ENCODE measurements at places on chromosomes 12 and 14. TPM values are rescaled to one million over a fixed set of nuclear protein-coding genes. Genes with fewer than 3 reads are reported as not detected.

Gene SIX1
- total RNA-seq, result 0.09 TPM

Gene DPPA3
- not detected for total RNA-seq

GRCh38 chr12:68792952-68793351 is 15.0 kb upstream of the MDM2 start:
- H3K4me1 ChIP-seq, result no peaks in the 10 kb centered on the region
- no peaks in the 10 kb centered on the region for H3K36me3 ChIP-seq
- no peak overlapping the region for H3K4me3 ChIP-seq
- DNase-seq, result no peak
- H3K27ac ChIP-seq, result no peak overlapping the region

DNA sequence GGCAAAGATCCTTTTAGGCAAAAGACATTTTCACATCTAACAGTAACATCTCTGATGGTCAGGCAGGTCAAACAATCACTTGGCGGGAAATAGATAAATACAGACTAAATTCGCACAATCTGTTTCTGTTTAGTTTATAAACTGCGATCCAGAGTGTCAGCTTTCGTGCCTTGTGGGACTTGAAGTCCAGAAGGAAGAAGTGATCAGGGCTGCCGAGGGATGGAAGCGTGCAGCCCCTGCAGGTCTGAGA is 245 bp upstream of the BRMS1L start:
- peak overlapping the region; percentile 57 for H3K4me3 ChIP-seq
- peak overlapping the region; percentile 99 for H3K27ac ChIP-seq
- no peaks in the 10 kb centered on the region for H3K27me3 ChIP-seq
- H3K4me1 ChIP-seq, result peaks cover 5% of the 10 kb centered on the region
- DNase-seq, result no peak

DNA sequence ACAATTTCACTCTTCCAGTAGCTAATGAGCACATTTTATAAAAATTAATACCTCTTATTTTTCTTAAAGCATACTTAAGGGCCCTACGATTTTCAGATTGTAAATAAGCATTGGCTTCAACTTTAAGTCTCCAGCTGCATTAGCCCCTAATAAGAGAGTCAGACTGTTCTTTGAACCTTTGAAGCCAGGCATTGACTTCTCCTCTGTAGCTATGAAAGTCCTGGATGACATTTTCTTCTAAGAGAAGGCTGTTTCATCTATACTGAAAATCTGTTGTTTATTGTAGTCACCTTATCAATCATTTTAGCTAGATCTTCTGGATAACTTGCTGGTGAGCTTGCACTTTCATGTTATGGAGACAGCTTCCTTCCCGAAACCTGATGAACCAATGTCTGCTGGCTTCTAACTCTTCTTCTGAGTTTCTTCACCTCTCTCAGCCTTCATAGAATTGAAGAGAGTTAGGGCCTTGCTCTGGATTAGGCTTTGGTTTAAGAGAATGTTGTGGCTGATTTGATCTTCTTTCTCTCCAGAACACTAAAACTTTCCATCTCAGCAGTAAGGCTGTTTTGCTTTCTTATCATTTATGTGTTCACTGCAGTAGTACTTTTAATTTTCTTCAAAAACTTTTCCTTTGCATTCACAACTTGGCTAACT is 377.1 kb upstream of the RGS6 start:
- H3K4me3 ChIP-seq, result no peak overlapping the region
- no peaks in the 10 kb centered on the region for H3K27me3 ChIP-seq
- DNase-seq, result no peak
- H3K36me3 ChIP-seq, result no peaks in the 10 kb centered on the region

DNA sequence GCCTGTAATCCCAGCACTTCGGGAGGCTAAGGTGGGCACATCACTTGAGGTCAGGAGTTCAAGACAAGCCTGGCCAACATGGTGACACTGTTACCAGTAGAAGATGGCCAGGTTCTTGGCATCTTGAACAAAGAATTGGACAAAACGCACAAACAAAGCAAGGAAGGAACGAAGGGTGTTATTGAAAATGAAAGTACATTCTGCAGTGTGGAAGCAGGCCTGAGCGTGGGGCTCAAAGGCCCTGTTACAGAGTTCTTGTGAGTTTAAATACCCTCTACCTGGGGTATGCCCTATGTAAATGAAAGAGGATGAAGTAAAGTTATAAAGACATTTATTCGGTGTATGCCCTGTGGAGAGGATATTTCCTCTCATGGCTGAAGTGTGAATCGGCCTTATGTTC is 20.8 kb upstream of the CDK17 start:
- H3K27ac ChIP-seq, result no peak overlapping the region
- no peaks in the 10 kb centered on the region for H3K27me3 ChIP-seq

- H3K27me3 ChIP-seq, result no peaks in the 10 kb centered on the region
- H3K27ac ChIP-seq, result no peak overlapping the region
- no peak for DNase-seq
- no peaks in the 10 kb centered on the region for H3K36me3 ChIP-seq
Observed at GRCh38 chr14:53278602-53279506, 125.7 kb upstream of the DDHD1 start.

- DNase-seq, result no peak
- H3K27ac ChIP-seq, result no peak overlapping the region
- H3K4me1 ChIP-seq, result no peaks in the 10 kb centered on the region
- H3K27me3 ChIP-seq, result no peaks in the 10 kb centered on the region
- H3K4me3 ChIP-seq, result no peak overlapping the region
- no peaks in the 10 kb centered on the region for H3K36me3 ChIP-seq
Observed at GRCh38 chr12:43988838-43989560, 153.1 kb downstream of the TMEM117 start.

DNA sequence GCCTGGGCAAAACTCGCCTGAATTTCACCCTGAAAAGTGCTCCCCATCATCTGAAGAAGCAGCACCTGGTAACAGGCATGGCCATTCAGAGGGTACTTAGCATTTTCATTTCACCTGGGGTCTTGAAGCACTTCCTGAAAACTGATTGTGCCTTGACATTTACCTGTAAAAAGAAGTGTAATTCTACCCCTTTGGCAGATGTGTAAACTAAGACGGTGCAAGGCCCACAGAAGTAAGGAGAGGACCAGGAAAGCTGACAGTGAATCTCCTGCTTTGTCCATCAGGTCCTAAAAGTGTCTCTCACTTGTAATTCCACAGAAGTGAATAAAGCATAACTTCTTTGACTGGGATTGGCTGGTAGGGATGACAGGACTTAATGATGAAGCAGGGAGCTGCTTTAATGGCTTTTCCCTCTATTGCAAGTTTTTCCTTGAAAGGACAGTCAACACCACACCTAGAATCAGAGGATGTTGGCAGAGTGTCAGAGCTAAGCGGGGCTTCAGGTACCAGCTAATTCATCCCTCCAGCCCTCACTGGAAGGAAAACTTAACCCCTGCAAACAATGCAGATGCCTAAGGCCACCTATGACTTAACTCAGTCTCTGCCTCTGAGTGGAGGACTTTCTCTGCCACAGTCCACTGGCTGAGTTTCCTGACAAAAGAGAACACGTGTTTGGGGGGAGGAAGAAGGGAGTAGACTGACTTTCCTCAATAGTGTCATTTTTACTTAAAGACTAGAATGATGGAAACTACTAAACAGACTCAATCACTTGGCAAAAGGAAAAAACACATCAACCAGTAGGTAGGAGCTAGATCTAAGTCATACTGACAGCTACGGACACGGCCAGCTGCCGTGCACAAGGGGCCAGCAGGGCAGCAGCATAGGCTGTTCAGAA is 74.7 kb downstream of the NUAK1 start:
- no peak for DNase-seq
- H3K4me3 ChIP-seq, result no peak overlapping the region
- H3K36me3 ChIP-seq, result no peaks in the 10 kb centered on the region
- no peak overlapping the region for H3K27ac ChIP-seq

Data from pancreas (tissue), 10 donors.